ENCODE measurements at places on chromosomes 3 and 15.

DNA sequence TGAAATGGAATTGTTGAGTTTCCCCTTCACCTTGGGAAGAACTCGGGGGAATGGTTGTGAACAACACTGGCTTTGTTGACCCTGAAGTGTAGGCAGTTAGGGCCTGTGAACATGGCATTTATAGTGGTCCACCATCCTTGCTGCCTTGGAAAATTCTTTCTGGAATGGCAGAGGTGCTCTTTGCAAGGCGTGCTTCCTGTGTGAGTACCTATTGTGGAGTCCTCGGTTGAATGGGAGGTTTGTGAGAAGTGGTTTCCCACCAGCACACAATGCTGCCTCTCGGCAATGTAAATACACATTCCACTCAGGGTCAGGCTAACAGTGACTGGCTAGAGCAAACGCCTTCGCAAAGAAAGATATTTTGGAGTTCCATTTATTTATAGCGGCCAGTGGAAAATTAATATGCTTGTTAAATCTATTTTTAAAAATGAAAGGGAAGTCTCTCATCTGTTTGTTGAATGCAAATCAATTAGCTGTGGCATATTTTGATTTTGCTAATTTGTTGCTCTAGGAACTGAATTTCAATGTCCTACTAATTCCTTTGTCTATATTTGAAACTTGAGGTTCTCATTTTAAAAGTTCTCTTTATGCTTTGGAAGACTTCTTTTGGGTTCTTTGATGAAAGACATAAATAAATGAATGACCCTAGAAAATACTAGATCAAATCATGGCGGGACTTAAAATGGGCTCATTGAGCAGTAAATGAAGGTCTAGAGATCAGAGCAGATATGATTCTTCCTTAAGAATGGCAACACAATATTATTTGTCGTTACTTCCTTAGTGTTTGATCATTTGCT, 59.5 kb downstream of the FNDC3B start:
- no peak for DNase-seq

DNA sequence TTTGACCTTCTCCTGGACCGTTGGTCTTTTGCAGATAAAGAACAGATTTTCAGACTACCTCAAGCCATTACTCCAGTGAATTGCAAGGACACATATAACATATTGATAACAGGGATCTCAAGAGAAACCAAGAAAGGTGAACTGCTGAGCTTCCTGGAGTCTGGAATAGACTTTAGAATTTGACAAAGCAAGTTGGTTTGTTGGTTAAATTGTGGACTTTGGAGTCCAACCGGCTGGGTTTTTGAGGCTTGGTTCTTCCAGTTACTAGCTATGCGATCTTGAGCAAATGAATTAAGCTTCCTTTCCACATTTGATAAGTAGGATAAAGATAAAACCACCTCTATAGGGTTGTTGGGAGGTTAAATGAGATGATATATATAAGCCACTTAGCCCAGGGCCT, 233.1 kb downstream of the SHQ1 start:
- no peak for DNase-seq

DNA sequence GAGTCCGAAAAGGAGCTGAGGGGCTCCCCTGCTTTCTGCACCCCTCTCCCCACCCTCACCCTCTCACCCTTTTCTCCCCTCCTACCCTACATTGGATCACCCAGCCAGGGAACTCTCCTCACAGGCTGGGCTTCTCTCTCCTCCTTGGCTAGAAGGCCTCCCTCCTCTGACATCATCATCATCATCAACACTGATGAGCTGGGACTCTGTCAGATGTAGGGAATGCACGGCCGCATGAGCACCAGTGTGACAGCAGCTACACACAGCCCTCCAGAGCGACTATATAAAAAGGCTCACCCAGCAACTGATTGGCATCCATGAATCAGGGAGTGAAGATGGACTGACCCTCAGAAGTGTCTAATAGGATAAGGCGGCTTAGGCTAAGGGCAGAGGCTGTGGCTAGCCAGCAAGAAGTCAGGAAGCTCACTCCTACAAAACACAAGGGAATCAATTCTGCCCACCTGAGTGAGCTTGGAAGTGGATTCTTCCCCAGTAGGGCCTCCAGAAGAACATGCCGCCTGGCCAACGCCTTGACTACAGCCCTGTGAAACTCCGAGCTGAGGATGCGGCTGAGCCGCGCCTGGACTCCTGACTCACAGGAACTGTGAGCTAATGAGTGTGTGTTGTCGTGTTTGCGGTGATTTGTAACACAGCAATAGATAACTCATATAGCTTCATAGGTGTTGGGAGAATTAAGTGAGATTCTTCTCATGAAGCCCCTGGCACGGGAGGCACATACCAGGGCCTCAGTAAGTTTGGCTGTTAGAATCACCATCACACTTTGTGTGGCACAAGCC, 147.6 kb downstream of the FAM43A start:
- DNase-seq, result no peak

DNA sequence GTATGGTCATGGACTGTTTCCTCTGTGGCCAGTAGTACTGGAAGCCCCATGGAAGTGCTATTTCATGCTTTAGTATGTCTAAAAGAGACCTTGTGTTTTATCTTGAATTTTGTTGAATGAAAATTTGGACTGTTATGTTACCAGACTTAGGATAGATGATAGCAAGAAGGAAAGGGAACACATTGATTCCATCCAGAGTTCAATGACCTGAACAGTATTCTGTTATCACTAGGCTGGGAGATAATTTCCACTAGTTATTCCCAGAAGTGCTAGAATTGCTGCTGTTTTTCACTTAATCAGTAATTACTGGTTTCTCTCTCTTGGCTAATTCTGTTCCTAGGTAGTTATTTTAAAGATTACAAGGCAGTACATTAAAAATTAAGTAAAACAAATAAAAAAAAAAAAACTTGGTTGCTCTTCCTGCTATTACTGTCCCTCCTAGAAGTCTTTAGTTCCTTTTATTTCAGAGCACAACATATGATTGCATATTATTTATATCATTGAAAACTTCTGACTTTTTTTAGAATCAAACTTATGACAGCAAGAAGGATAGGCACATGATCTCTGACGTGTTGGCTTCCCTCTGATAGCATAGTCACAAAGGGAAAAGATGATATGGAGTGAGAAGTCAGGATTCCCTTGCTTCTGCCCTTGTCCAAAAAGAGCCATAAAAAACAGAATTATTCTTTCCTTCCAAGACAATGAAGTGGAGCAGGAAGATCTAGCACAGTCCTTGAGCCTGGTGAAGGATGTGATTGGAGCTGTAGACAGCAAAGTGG, 72.2 kb downstream of the KLHL25 start:
- DNase-seq, result no peak

- DNase-seq, result no peak
Measured at GRCh38 chr3:24952388-24952787, 457.7 kb upstream of the THRB start.

DNA sequence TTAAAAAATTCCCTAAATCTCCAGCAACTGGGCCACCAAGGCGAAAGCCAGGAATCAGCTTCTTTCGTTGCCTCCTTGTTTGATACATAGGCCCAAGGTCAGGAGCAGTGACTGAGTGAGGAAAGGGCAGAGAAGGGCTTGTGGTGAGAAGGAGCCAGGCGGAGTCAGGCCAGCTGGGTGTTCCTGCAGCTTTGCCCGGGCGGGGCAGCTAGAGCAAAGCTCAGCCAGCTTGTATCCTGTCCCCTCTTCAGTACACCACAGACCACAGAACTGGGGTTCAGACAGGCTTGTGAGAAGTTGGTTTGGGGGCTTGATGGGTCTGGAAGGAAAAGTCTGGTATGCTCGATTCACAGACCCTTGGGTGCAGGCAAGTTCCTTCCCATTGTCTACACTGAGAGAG, 52.6 kb downstream of the CCK start:
- no peak for DNase-seq

GRCh38 chr15:68345481-68345880, 67.9 kb downstream of the FEM1B start:
- no peak for DNase-seq

- DNase-seq, result no peak
Measured at GRCh38 chr15:77819048-77819850, 186.5 kb upstream of the LINGO1 start.

- no peak for DNase-seq
Measured at GRCh38 chr3:128338536-128339330, 128.0 kb downstream of the DNAJB8 start.

GRCh38 chr3:127711896-127712295, 39.1 kb downstream of the ABTB1 start:
- no peak for DNase-seq

DNA sequence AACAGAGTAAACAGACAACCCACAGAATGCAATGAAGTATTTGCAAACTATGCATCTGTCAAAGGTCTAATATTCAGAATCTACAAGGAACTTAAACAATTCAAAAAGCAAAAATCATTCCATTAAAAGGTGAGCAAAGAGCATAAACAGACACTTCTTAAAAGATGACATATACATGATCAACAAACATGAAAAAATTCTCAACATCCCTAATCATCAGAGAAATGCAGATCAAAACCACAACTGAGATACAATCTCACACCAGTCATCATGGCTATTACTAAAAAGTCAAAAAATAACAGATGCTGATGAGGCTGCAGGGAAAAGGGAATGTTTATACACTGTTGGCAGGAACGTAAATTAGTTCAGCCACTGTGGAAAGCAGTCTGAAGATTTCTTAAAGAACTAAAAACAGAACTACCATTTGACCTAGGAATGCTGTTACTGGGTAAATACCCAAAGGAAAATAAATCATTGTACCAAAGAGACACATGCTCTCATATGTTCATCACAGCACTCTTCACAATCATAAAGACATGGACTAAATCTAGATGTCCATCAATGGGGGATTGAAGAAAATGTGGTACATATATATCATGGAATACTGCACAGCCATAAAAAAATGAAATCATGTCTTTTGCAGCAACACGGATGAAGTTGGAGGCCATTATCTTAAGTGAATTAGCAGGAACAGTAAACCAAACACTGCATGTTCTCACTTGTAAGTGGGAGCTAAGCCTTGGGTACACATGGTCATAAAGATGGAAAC, 393.3 kb upstream of the CBLB start:
- DNase-seq, result peak; percentile 62

DNA sequence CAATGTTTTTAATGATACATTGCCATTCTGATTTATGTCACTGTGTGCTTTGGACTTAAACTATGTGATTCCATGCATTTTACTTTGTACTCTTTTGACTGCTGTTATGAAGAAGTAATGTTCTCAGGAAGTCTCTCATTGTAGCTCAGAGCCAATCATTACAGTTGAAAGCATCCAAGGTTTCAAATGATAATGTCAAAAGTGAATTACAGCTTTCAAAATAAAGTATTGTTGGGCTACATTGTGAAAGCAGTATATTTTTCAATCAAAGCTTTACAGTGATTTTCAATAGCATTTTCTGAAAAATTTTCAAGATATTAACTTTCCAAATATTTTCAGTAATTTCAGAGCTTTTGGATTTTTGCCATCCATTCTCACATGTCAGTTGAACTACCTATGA, 243.6 kb downstream of the ZIC4 start:
- DNase-seq, result no peak

GRCh38 chr3:108598375-108598774, 8.9 kb downstream of the DZIP3 start:
- DNase-seq, result no peak

DNA sequence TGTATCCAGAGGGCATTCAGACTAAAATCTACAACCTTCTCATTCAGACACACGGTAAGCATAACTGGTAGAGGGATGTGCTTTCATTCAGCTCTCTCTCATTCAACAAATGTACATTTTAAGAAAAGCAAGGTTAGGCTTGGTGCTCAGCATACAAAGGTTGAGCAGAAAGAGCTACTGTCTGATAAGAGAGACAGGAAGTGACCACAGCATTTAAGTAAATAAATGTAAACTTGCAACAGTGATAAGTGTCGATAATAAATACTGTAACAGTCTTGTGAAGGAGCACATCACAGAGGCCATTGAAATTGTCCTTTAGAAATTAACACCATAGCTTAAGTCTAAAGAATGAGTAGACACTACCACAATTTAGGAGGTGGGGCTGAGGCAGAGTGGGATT, 3.4 kb downstream of the CD96 start:
- DNase-seq, result no peak

GRCh38 chr3:58266577-58266976, 29.0 kb downstream of the ABHD6 start:
- no peak for DNase-seq

- peak; percentile 45 for DNase-seq
Measured at GRCh38 chr3:106191211-106191610, 322.4 kb upstream of the CBLB start.

- DNase-seq, result no peak
Measured at GRCh38 chr15:60648928-60649679, 170.2 kb upstream of the ICE2 start.

All from fibroblast of skin of back (primary cell).